Hindlimb muscle (tissue), 1 donor: ENCODE measurements at places on chromosomes 12 and 14. TPM values are rescaled to one million over a fixed set of nuclear protein-coding genes. Genes with fewer than 3 reads are reported as not detected.

DNA sequence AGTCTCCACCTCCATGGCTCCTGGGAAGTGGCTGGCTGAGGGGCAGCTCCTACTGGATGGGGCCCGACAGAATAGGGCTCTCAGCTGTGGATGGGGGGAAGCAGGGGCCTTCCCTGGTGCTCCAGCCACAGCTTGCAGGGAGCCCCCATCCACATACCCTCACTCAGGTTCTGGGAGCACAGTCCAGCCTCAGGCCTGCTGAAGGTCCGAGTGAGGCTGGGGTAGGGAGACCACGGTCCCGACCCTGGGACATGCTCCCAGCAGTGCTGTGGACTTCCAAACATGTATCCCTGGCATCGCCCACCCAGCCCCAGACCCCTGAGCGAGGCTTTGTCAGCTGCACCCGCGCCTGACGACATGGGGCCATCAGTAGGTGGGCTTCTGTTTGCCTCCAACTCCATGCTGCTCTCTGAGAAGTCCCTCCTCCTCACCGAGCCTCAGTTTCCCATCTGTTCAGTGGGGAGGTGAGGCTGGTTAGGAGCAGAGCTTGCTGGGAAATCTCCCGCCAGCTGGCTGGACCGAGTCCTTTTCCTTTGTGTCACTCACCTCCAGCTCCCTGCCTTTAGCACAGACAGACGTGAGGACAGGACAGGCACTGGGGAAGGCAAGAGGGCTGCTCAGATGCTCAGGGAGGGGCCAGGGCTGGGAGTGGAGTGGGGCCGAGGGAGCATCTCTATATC lies 9.1 kb upstream of the ATG101 start:
- DNase-seq: no peak

GRCh38 chr14:101705733-101706508 lies 55.6 kb upstream of the PPP2R5C start:
- peak; percentile 51 for DNase-seq

TAS2R42 gene
- polyA plus RNA-seq: not detected

RERG gene
- 3.2 TPM for polyA plus RNA-seq

- DNase-seq: no peak
Observed at GRCh38 chr14:65098586-65098985, 3.7 kb downstream of the MAX start.
